Endothelial cell of umbilical vein (primary cell): ENCODE measurements at places on chromosomes 1 and 21.
A peak's percentile ranks its signal among the peaks of the same experiment; 100 is the strongest.

DNA sequence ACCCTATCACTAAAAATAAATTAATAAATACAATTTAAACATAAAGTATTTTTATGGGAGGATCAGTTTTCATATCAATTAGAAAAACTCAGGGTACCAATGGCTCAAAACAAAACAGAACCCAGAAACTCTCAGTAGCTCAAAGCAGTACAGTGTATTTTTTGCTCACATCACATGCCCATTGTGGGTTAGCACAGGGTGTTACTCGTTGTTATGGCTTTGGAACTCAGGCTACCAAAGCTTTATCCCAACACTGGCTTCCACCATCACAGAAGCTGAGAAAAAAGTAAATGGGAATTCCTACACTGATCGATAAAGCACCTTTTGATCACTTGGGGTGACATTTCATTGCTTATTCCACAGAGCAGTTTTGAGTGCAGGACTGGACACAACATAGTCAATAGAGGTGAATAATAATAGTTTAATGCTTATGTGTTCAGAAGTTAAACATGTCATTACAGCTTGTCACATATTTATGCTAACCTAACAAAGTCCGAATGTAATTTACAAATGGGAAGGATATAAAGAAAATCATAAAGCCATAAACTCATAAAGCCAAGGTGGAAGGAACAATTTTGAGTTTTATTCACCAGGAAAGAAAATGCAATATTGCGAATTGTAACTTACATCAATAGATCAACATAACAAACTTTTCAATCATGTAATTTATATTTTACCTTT lies 484.5 kb upstream of the TMPRSS15 start:
- no peaks in the 10 kb centered on the region for H3K27me3 ChIP-seq
- H3K4me3 ChIP-seq = no peak overlapping the region

GRCh38 chr1:7783178-7783711 lies 846 bp upstream of the PER3 start:
- peaks cover 6% of the 10 kb centered on the region for H3K4me1 ChIP-seq
- peak; percentile 31 for DNase-seq
- no peaks in the 10 kb centered on the region for H3K27me3 ChIP-seq
- peaks cover 3% of the 10 kb centered on the region for H3K36me3 ChIP-seq
- peak overlapping the region; percentile 60 for H3K4me3 ChIP-seq

- no peak for DNase-seq
- no peaks in the 10 kb centered on the region for H3K36me3 ChIP-seq
- H3K4me3 ChIP-seq = no peak overlapping the region
- no peaks in the 10 kb centered on the region for H3K27me3 ChIP-seq
- H3K27ac ChIP-seq = no peak overlapping the region
Measured at GRCh38 chr1:182175361-182175931, 113.9 kb upstream of the ZNF648 start.

DNA sequence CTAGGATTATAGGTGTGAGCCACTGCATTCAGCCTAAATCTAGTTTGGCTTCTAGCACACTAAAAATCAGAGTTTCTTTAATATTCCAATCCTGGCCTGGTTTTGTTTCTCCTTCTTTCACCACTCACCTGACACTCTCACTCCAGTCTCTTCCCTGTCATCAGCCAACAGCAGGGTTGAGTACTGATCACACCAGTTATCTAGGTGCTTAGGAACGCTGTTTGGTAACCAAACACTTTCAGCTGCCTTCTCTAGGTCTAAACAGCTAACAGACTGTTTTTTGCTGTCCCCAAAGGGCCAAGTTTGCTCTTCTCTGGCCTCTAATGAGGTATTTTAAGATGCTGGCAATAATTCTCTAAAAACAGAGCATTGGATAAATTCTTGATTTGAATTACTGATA lies 17.7 kb upstream of the FRRS1 start:
- no peak overlapping the region for H3K4me3 ChIP-seq
- no peaks in the 10 kb centered on the region for H3K4me1 ChIP-seq
- H3K27ac ChIP-seq = no peak overlapping the region

GRCh38 chr1:202462342-202463076 lies 114.0 kb downstream of the PPP1R12B start:
- H3K27ac ChIP-seq = no peak overlapping the region
- H3K4me3 ChIP-seq = no peak overlapping the region
- no peaks in the 10 kb centered on the region for H3K27me3 ChIP-seq

DNA sequence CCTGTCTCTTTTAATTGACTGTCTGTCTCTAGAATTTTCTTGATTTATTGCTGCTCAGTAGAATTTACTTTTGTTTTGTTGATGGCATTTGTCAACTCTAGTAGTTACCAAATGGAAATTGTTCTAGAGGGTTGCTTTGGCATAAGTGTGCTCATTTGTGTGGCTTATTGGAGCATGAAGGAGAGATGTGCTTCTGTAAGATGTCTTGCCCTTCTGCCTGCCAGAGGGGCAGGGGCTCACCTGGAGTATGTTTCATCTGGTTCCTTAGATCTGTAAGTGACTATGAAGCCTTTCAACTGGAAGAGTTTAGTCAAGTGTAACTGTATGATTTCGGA lies 345.5 kb downstream of the DISC1 start:
- DNase-seq = no peak
- H3K4me3 ChIP-seq = peak overlapping the region; percentile 46
- peak overlapping the region; percentile 59 for H3K27ac ChIP-seq
- H3K36me3 ChIP-seq = no peaks in the 10 kb centered on the region

DNA sequence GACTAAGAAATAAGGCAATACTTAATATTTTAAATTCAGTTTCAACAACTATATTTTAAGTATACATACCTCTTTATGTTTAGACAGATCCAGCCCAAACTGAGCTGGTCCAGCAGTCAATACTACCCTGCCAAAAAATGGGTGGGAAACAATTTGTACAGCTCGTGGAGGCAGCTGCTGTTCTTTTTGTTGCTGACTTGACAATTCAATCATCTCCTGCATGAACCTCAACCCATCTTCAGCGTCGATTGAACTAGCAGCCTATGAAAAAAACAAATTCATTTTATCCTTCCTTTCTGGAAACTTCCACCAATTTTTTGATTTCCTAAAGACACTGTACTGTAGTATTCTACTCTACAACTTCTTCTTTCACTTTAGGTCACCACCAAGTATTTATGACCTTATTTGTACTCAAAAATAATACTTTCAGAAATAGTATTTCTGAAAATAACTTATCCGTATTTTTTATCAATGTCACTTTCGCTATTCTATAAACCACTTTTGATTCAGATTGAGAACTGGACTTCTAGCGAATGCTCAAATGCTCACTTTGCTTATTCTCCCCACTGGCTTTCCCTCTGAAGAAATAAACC lies 46.5 kb downstream of the EDEM3 start:
- H3K4me3 ChIP-seq = no peak overlapping the region
- DNase-seq = no peak
- H3K27me3 ChIP-seq = no peaks in the 10 kb centered on the region
- H3K36me3 ChIP-seq = peaks cover 16% of the 10 kb centered on the region
- no peaks in the 10 kb centered on the region for H3K4me1 ChIP-seq
- no peak overlapping the region for H3K27ac ChIP-seq

GRCh38 chr21:41251961-41252642 lies 64.5 kb upstream of the FAM3B start:
- no peak overlapping the region for H3K27ac ChIP-seq
- H3K4me3 ChIP-seq = no peak overlapping the region
- H3K36me3 ChIP-seq = peaks cover 6% of the 10 kb centered on the region
- H3K27me3 ChIP-seq = no peaks in the 10 kb centered on the region

GRCh38 chr1:172774561-172774960 lies 115.7 kb downstream of the FASLG start:
- no peaks in the 10 kb centered on the region for H3K4me1 ChIP-seq

- no peaks in the 10 kb centered on the region for H3K36me3 ChIP-seq
- no peak overlapping the region for H3K4me3 ChIP-seq
- H3K27me3 ChIP-seq = no peaks in the 10 kb centered on the region
- no peak overlapping the region for H3K27ac ChIP-seq
Measured at GRCh38 chr1:111334169-111334568, 43.5 kb downstream of the CHIA start.

- no peaks in the 10 kb centered on the region for H3K27me3 ChIP-seq
- H3K4me3 ChIP-seq = peak overlapping the region; percentile 91
- DNase-seq = no peak
- peaks cover 18% of the 10 kb centered on the region for H3K4me1 ChIP-seq
Measured at GRCh38 chr1:186375929-186376319, 286 bp downstream of the ODR4 start.

DNA sequence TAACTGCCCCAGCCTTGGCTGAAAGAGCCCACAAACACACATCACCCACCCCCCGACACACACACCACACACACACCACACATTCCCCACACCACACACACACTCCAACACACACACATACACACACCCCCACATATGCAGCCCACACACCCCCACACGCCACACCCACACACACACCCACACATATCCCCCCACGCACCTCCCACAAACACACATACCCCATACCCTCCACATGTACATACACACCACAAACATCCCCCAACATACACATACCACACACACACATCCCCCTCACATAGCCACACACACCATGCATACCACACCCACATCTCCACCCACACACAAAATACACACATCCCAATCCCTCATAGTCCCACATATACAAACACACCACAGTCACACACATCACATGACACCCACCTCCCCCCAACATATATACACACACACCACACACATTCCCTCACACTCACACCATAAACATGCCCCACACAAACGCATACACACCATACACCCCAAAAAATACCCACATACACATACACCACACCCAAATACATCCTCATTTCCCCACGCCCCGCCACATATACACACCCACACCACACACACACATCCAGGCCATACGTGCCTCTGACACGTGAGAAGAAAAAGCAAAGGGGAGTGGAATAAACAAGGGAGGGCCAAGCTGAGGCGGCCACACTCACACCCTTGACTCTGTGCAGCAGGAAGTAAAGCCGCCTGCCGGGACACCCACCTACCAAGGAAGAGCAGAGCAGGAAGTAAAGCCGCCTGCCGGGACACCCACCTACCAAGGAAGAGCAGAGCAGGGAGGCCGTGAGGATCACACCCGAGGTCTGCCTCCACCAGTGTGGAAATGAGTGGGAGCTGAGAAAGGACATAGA lies 53.7 kb downstream of the HSF2BP start:
- H3K27ac ChIP-seq = no peak overlapping the region
- peaks cover 16% of the 10 kb centered on the region for H3K4me1 ChIP-seq
- H3K4me3 ChIP-seq = no peak overlapping the region
- no peaks in the 10 kb centered on the region for H3K27me3 ChIP-seq
- no peaks in the 10 kb centered on the region for H3K36me3 ChIP-seq
- no peak for DNase-seq

- H3K36me3 ChIP-seq = no peaks in the 10 kb centered on the region
- no peaks in the 10 kb centered on the region for H3K4me1 ChIP-seq
- H3K27me3 ChIP-seq = no peaks in the 10 kb centered on the region
- no peak overlapping the region for H3K4me3 ChIP-seq
Measured at GRCh38 chr1:240242601-240243144, 151.0 kb downstream of the FMN2 start.
